ENCODE measurements at places on chromosomes 5 and 9. TPM values are rescaled to one million over a fixed set of nuclear protein-coding genes. Genes with fewer than 3 reads are reported as not detected.

- H3K4me1 ChIP-seq = peaks cover 55% of the 10 kb centered on the region
- H3K4me3 ChIP-seq = peak overlapping the region; percentile 94
- no peaks in the 10 kb centered on the region for H3K36me3 ChIP-seq
- H3K27me3 ChIP-seq = no peaks in the 10 kb centered on the region
- peak overlapping the region; percentile 99 for H3K27ac ChIP-seq
Measured at GRCh38 chr5:66144834-66145390, 812 bp downstream of the SREK1 start.

DNA sequence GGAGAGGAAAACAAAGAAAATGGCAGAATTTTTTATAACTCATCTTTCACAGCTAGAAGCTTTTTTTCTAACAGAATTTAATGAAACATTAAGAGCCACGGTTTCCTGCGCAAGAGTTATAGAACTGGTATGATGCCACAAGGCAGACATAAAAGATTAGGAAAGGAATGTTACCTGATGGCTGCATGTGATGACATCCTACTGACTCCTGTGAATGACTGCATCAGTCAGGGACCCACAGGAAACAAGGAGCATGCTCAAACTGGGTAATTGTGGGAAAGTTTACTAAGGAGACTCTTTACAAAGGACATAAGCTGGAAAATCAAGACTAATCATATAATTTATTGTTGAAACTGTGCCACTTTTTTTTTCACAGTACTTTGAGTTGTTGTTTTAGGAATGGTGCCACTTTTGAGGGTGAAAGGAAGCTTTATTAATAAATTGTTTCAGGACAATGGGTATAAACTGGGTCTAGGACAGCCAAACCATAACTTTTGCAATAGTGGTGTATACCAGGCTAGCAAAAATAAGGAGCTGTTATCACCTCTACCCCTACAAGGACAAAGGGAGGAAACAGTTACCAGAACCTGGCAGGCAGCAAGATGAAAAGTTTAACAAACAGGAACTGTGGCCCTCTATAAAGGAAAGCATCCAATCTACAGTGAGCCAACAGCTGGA, 5.1 kb upstream of the TSLP start:
- no peak overlapping the region for H3K27ac ChIP-seq
- H3K27me3 ChIP-seq = peaks cover 24% of the 10 kb centered on the region
- no peak overlapping the region for H3K4me3 ChIP-seq
- no peaks in the 10 kb centered on the region for H3K36me3 ChIP-seq

GRCh38 chr9:116506685-116507084, 180.4 kb upstream of the TRIM32 start:
- DNase-seq = no peak
- no peak overlapping the region for H3K27ac ChIP-seq
- H3K36me3 ChIP-seq = no peaks in the 10 kb centered on the region

- no peak overlapping the region for H3K4me3 ChIP-seq
- H3K27ac ChIP-seq = no peak overlapping the region
- DNase-seq = no peak
- peaks cover 28% of the 10 kb centered on the region for H3K4me1 ChIP-seq
- no peaks in the 10 kb centered on the region for H3K27me3 ChIP-seq
Measured at GRCh38 chr9:121204121-121204520, 2.5 kb upstream of the RAB14 start.

DNA sequence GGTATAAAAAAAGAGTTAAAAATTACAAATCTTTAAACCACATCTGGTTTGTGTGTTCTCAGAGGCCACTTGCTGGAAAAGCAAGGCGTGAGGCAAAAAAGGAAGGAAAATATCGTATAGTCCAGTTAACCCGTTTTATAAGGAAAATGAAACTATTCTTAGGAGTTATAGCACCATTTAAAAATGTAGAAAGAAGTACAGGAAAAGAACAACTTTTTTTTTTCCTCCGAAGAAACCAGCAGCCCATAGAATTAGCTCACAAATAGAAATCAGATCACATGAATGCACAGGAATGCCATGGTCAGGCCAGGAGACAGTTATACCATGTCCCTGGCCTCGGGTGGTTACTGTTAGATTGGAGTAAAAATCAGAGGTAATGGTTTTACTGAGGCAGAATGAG, 241.6 kb downstream of the FBXL7 start:
- no peak overlapping the region for H3K27ac ChIP-seq
- H3K4me1 ChIP-seq = no peaks in the 10 kb centered on the region
- DNase-seq = no peak
- no peaks in the 10 kb centered on the region for H3K36me3 ChIP-seq
- no peaks in the 10 kb centered on the region for H3K27me3 ChIP-seq

DNA sequence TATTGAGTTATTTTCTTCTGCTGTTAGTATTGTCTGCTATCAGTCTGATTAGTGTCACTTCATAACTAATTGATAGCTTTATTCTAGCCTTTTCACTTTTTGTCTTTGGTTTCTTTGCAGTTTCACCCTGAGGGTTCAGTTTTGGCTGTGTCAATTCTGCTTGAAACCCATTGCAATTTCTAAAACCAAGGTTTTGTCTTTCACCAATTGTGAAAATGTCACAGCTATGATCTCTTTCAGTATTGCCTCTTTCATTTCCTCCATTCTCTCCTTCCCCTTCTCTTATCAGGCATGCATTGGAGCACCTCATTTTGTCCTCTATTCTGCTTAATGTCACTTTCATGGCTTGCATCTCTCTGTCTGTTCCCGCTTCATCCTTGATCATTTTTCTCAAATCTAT, 248.1 kb downstream of the YTHDC2 start:
- no peaks in the 10 kb centered on the region for H3K4me1 ChIP-seq
- no peak overlapping the region for H3K27ac ChIP-seq
- no peak for DNase-seq
- H3K27me3 ChIP-seq = no peaks in the 10 kb centered on the region
- no peak overlapping the region for H3K4me3 ChIP-seq

GRCh38 chr5:78907255-78907891, 77.7 kb downstream of the ARSB start:
- no peak overlapping the region for H3K4me3 ChIP-seq
- H3K27me3 ChIP-seq = no peaks in the 10 kb centered on the region
- no peaks in the 10 kb centered on the region for H3K4me1 ChIP-seq

DNA sequence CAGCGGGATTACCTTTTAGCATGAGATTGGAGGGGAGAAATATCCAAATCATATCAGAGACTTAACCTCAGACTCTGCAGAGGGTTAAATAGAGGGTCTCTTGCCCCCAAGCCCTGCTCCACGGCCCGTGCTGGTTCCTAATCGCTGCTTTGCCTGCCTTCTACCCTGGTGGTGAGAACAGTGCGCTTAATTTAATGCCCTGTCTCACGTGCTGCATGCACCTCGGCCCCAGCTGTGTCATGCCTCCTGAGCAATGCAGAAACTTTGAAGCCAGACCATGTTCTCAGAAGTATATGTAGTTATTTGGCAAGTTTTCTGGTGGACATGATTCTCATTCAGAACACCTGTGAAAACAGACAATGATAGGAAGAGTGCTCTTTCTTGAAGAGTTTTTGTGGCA, 1.4 kb downstream of the OTULIN start:
- H3K27me3 ChIP-seq = no peaks in the 10 kb centered on the region
- peak overlapping the region; percentile 81 for H3K27ac ChIP-seq
- H3K4me3 ChIP-seq = peak overlapping the region; percentile 54
- no peaks in the 10 kb centered on the region for H3K36me3 ChIP-seq

DNA sequence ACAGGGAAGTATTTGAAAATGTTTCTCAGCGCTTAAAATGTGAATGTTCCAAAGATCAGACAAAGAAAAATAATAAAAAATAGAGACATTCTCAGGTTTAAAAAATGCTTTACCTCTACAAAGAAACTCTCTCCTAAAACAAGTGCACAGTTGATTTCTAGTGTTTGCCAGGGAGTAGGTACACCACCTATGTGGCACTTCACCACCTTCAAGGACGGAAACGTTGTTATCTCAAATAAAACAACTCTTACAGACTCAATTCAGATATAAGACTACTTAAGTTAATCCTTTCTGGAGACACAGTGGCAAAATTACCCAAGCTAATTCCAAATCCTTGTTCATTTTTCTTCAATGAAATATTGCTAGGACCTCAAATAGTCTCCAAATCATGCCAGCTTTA, 286.4 kb upstream of the ISL1 start:
- H3K27me3 ChIP-seq = no peaks in the 10 kb centered on the region
- no peaks in the 10 kb centered on the region for H3K4me1 ChIP-seq
- no peak overlapping the region for H3K27ac ChIP-seq
- H3K36me3 ChIP-seq = no peaks in the 10 kb centered on the region
- no peak overlapping the region for H3K4me3 ChIP-seq

GRCh38 chr5:4540375-4541173, 599.6 kb upstream of the ADAMTS16 start:
- H3K4me3 ChIP-seq = no peak overlapping the region
- H3K36me3 ChIP-seq = no peaks in the 10 kb centered on the region
- no peaks in the 10 kb centered on the region for H3K4me1 ChIP-seq
- H3K27me3 ChIP-seq = no peaks in the 10 kb centered on the region
- H3K27ac ChIP-seq = no peak overlapping the region
- no peak for DNase-seq

GRCh38 chr5:151825445-151825844, 53.7 kb downstream of the G3BP1 start:
- no peak overlapping the region for H3K27ac ChIP-seq
- no peaks in the 10 kb centered on the region for H3K27me3 ChIP-seq
- H3K4me3 ChIP-seq = no peak overlapping the region
- H3K36me3 ChIP-seq = no peaks in the 10 kb centered on the region

- no peak overlapping the region for H3K4me3 ChIP-seq
- no peaks in the 10 kb centered on the region for H3K36me3 ChIP-seq
- no peak for DNase-seq
- no peaks in the 10 kb centered on the region for H3K4me1 ChIP-seq
- no peak overlapping the region for H3K27ac ChIP-seq
Measured at GRCh38 chr9:133853331-133853730, 115.2 kb upstream of the SARDH start.

GRCh38 chr5:136056771-136057335, 28.1 kb downstream of the TGFBI start:
- H3K27me3 ChIP-seq = no peaks in the 10 kb centered on the region
- H3K4me1 ChIP-seq = no peaks in the 10 kb centered on the region
- no peak for DNase-seq
- no peak overlapping the region for H3K27ac ChIP-seq
- H3K36me3 ChIP-seq = no peaks in the 10 kb centered on the region

GRCh38 chr9:136010176-136010575, 49.0 kb upstream of the UBAC1 start:
- no peak for DNase-seq
- no peaks in the 10 kb centered on the region for H3K4me1 ChIP-seq
- no peaks in the 10 kb centered on the region for H3K36me3 ChIP-seq

GRCh38 chr5:54455413-54456157, at the start of gene HSPB3:
HSPB3 (plus strand) TSS chr5:54455699; CDS start chr5:54455790, 91 bp downstream.
- H3K4me3 ChIP-seq = no peak within 1 kb of the TSS
- no peaks in the 10 kb centered on the region for H3K36me3 ChIP-seq
- H3K4me1 ChIP-seq = no peaks in the 10 kb centered on the region
- no peak for DNase-seq

- DNase-seq = no peak
- peaks cover 4% of the 10 kb centered on the region for H3K4me1 ChIP-seq
- no peak overlapping the region for H3K27ac ChIP-seq
- no peaks in the 10 kb centered on the region for H3K27me3 ChIP-seq
- H3K36me3 ChIP-seq = no peaks in the 10 kb centered on the region
Measured at GRCh38 chr9:94622087-94622800, 17.1 kb downstream of the FBP1 start.

GRCh38 chr5:113128641-113129330, 152.2 kb downstream of the DCP2 start:
- no peaks in the 10 kb centered on the region for H3K27me3 ChIP-seq
- no peak for DNase-seq
- no peaks in the 10 kb centered on the region for H3K36me3 ChIP-seq
- no peaks in the 10 kb centered on the region for H3K4me1 ChIP-seq
- no peak overlapping the region for H3K27ac ChIP-seq

- H3K27me3 ChIP-seq = no peaks in the 10 kb centered on the region
- no peaks in the 10 kb centered on the region for H3K36me3 ChIP-seq
- DNase-seq = peak; percentile 31
Measured at GRCh38 chr5:127757576-127757975, 54.4 kb downstream of the CCDC192 start.

- H3K27ac ChIP-seq = no peak overlapping the region
- no peaks in the 10 kb centered on the region for H3K27me3 ChIP-seq
- H3K4me1 ChIP-seq = no peaks in the 10 kb centered on the region
- no peaks in the 10 kb centered on the region for H3K36me3 ChIP-seq
- no peak for DNase-seq
Measured at GRCh38 chr5:99945478-99946442, 589.4 kb upstream of the FAM174A start.

GRCh38 chr5:16673241-16674201, 56.7 kb upstream of the RETREG1 start:
- H3K27me3 ChIP-seq = no peaks in the 10 kb centered on the region
- peaks cover 14% of the 10 kb centered on the region for H3K4me1 ChIP-seq
- no peak overlapping the region for H3K27ac ChIP-seq
- no peaks in the 10 kb centered on the region for H3K36me3 ChIP-seq

DNA sequence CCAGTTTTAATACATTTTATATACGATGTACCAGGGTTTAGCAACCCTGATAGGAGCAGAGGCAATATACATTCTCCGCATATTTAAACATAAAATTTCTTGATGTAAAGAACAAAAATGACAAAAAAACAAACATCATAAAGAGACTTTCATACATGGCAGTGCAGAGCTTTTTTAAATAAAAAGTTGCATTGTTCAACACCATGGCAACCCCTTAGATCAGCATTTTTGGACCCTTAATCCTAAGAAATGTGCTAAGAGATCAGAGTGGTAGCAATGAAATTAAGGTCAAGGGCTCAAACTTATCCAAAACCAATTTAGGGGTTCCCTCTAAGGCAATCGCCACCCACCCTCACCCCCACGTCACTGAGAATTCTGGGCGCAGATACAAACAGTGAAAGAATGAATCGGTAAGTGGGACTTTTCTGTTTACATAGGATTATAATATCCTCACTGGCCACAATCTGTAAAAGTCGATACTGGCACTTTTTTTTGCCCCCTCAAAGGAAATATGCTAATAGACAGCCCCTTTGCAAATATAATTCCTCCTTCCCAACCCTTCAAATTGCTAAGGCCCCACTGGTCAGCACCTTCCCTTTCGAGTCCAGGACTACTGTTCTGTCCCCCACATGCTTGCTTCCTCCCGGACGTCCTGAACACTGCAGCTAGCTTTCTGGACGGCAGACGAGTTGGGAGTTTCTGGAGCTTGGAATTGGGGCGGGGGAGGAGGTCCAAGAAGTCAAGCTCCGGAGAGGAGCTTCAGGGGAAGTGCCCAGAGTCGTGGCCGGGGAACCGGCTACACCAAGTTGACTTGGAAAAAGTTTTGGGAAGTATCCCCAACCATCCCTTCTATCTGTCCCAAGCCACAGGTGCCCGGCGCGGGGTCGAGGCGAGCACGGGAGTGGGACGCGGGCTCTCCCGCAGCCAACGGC, 2.2 kb downstream of the GAS1 start:
- no peaks in the 10 kb centered on the region for H3K36me3 ChIP-seq
- H3K4me1 ChIP-seq = peaks cover 14% of the 10 kb centered on the region
- H3K4me3 ChIP-seq = peak overlapping the region; percentile 23
- peaks cover 38% of the 10 kb centered on the region for H3K27me3 ChIP-seq
- H3K27ac ChIP-seq = no peak overlapping the region

PCDHGB6 gene
- 0.22 TPM for total RNA-seq

KCNN2 gene
- not detected for total RNA-seq

TEX48 gene
- total RNA-seq = not detected

RGS3 gene
- total RNA-seq = 18.4 TPM

SELENOP gene
- total RNA-seq = 0.86 TPM

GABRA6 gene
- not detected for total RNA-seq

FGF18 gene
- total RNA-seq = 0.17 TPM

RANBP17 gene
- not detected for total RNA-seq

DDX4 gene
- total RNA-seq = not detected

NTRK2 gene
- total RNA-seq = 0.12 TPM
